ENCODE measurements at places on chromosomes 4 and X.

GRCh38 chr4:27861802-27862201 is 1001.2 kb downstream of the STIM2 start:
- DNase-seq, result no peak

GRCh38 chr4:82201303-82201702 is 172.5 kb downstream of the HNRNPD start:
- DNase-seq, result no peak

- no peak for DNase-seq
These were observed 12.9 kb upstream of the BMP2K start for GRCh38 chr4:78763251-78763650.

- peak; percentile 64 for DNase-seq
These were observed 19.9 kb upstream of the MXD4 start for GRCh38 chr4:2281575-2282343.

GRCh38 chrX:153476666-153477363 is 6.4 kb upstream of the HAUS7 start:
- no peak for DNase-seq
